DMS53 (cell line): ENCODE measurements at places on chromosomes 16 and 17.

- no peak for DNase-seq
Measured at GRCh38 chr16:82149536-82149935, 20.5 kb downstream of the MPHOSPH6 start.

- DNase-seq = peak; percentile 65
Measured at GRCh38 chr17:27256225-27257030, 37.5 kb upstream of the WSB1 start.

- DNase-seq = peak; percentile 36
Measured at GRCh38 chr16:8887952-8888560, 5.9 kb downstream of the LITAFD start.

GRCh38 chr17:6587310-6587709 lies 31.0 kb upstream of the PITPNM3 start:
- DNase-seq = no peak

DNA sequence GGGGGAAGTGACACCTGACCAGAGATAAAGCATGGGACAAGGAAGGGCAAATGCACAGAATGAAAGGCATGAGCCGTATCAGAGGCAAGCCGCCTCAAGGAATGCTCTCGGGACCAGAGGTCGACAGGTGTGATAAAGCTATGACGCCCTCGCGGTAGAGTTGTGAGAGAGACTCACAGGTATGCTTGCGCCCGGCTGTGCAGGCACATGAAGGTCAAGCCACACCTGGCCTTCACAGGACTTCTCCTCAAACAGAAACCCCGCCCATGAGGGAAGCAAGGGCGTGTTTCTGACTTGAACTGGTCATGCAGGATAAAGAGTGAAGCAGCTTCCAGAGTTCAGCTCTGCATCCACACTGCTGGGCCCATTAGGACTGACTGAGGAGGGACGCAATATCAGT lies 7.8 kb downstream of the NCBP3 start:
- peak; percentile 91 for DNase-seq

DNA sequence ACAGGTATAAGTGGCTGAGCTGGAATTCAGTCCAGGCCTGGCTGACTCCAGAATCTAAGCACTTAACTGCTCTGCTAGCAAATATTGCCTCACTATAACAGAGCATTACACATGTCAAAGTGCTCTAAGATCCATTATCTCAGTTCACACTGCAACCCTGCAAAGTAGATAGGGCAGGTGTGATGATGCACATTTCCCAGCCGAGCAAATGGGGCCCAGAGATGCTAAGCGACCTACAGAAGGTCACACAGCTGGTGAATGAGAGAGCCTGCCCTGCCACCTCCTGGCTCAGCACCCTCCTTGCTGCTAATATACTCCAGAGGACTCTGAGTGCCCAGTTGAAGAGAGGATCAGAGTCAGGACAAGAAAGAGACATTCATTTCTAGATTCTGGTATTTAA lies 73.6 kb upstream of the CCL1 start:
- DNase-seq = no peak

GRCh38 chr17:20009302-20010098 lies at the start of gene SPECC1:
Gene SPECC1 (plus strand): TSS chr17:20009359. CDS start chr17:20096652, 87,293 bp downstream.
- DNase-seq = peak; percentile 85

GRCh38 chr17:68512960-68513474 lies 787 bp downstream of the PRKAR1A start:
- peak; percentile 70 for DNase-seq

DNA sequence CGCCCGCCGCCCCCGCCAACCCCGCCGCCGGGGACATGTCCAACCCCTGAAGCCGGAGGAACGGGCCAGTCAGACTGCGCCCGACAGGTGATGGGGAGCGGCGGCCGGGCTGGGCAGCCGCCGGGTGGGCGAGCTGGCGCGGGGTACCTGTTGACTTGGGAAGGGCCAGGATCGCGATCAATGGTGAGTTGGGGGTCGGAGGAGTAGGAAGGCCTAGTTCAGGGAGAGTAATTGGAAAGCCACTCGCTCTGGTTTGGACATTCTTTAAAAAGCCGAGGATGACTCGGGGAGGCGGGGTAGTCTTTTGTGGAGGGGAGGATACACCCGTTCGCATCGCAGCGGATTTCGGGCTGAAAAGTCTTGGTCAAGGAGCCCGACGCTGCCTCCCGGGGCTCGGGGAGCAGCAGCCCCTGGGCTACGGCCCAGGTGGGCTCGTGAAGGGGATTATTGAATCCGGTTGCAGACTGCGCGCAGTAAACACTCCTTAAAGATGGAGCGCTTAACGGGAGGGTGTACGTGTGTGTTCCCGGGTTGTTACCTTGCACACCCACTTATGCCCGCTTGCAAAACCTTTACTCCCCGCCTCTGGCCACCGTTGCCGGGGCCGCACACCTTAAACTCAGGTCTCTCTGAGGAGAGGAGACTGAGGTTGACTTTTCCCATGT lies 123.8 kb downstream of the GOSR1 start:
- peak; percentile 53 for DNase-seq

- no peak for DNase-seq
Measured at GRCh38 chr16:86930663-86931373, 352.5 kb downstream of the FOXL1 start.
